ENCODE measurements at places on chromosomes 5 and 9.

DNA sequence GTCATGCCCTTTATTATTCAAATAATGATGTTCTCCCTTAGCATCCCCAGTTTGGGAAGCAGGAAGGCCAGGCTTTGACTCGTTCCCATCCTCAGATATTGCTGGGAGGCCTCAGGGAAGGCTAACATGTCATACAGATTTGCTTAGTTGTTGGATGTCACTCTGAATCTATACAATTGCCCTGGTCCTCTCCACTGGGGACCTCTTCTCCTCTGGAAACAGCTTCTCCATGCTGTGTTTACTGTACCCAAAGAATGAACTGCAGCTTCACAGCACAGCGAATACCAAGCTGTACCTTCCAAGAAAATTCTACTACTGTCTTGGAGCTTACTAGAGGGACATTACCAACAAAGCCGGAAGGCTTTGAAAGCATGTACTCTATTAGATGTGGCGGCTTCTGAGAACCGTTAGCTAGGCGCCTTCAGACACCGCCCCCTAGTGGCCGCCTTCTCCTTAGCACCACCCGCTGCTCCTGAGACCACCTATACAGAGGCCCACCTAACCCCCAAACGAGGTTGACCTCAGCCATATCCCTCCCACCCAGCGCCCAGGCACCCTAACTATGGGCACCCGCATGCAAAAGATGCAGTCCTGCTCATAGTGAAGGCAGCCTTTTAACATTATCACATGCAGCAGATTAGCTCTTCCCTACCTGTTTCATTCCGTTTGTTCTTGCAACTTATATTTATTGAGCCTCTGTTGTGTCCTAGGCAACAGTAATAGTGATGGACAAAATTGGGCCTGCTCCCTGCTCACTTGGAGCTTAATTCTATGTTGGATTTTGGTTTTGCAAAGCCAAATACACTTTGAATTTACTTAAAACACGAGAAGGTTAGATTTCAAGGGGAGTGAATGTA is 34.9 kb upstream of the FOXI1 start:
- DNase-seq: no peak

- peak; percentile 12 for DNase-seq
Observed at GRCh38 chr9:93058355-93059010, at the start of gene SUSD3. SUSD3 (plus strand) TSS chr9:93058701; CDS start chr9:93058743, 42 bp downstream.

- no peak for DNase-seq
Observed at GRCh38 chr5:94467954-94468930, 150.2 kb downstream of the KIAA0825 start.

DNA sequence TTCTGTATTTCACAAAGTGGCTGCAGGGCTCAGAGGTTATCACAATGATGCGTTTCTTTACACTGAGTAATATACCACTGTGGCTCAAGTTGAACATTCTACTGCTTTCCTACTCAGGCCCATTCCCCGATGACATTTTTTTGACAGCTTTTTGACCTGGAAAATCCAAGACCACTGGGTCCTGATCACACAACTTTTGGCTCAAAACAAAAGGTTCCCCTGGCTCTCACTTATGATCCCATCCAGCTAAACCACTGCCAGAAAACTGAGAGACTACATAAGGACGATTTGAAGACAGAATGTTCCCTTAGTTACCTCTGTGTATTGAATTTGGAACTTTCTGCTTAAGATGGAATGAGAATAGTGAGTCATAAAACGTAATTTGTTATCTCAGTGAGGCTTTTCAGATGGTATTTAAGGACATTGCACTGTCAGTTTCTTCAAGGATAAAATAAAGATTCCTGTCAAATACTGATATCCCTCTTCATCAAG is 78.0 kb upstream of the FBXL7 start:
- DNase-seq: no peak

GRCh38 chr5:60852317-60852716 is 8.2 kb upstream of the ELOVL7 start:
- DNase-seq: no peak

GRCh38 chr9:113511047-113511521 is 47.6 kb downstream of the RGS3 start:
- DNase-seq: no peak

DNA sequence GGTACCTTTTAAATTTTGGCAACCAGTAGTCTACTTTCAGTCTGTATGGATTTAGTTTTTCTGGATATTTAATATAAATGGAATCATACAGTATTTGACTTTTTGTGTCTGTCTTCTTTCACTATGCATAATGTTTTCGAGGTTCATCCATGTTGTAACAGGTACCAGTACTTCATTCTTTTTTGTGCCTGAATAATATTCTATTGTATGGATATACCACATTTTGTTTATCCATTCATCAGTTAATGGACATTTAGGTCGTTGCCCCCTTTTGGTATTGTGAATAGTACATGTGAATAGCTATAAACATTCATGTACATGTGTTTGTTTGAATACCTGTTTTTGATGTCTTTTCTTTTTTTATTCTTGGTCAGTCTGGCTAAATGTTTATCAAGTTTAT is 19.1 kb upstream of the TBCA start:
- no peak for DNase-seq

DNA sequence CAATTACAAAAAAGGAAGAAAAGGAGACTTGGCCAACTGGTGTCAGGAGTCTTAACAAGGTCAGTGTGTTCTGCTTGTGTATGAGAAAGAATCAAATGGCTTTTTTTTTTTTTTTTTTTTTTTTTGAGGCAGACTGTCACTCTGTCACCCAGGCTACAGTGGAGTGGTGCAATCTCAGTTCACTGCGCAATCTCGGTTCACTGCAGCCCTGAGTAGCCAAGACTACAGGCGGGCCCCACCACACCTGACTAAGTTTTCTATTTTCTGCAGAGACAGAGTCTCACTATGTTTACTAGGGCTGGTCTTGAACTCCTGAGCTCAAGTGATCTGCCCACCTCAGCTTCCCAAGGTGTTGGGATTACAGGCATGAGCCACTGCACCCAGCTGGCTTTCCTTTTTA is 3.1 kb upstream of the IL7R start:
- no peak for DNase-seq

DNA sequence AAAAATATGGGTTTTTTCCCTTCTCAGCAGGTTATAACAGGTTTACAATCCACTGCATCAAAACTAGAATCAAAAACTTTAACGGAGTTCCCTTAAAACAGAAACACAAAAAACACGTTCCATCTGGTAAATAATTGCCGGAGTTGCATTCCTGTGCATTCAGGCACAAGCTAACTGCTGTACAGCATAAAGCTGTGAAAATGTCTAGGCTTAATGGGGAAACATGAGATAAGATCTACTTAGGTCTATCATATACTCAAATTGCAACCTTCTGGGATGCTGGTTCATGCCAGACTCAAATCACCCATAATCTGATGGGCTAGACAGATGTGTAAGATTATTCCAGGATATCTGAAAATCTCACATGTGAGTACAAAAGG is 265.3 kb downstream of the DOCK8 start:
- no peak for DNase-seq

DNA sequence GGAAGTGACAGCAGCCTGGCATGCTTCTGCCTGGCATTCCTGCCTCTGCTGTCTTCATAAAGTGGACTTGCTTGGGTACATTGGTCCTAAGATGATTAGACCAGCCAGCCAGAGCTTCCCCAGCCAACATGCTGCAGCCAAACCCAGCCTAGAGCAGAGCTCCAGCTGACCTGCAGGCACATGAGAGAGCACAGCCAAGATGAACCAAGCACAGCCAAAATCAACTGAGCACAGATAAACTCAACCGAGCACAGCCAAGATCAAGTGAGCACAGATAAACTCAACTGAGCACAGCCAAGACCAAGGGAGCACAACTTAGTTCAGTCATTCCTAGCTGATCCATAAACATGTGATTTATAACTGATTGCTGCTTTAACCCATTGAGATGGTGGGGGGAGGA is 266.5 kb downstream of the MSX2 start:
- no peak for DNase-seq

DNA sequence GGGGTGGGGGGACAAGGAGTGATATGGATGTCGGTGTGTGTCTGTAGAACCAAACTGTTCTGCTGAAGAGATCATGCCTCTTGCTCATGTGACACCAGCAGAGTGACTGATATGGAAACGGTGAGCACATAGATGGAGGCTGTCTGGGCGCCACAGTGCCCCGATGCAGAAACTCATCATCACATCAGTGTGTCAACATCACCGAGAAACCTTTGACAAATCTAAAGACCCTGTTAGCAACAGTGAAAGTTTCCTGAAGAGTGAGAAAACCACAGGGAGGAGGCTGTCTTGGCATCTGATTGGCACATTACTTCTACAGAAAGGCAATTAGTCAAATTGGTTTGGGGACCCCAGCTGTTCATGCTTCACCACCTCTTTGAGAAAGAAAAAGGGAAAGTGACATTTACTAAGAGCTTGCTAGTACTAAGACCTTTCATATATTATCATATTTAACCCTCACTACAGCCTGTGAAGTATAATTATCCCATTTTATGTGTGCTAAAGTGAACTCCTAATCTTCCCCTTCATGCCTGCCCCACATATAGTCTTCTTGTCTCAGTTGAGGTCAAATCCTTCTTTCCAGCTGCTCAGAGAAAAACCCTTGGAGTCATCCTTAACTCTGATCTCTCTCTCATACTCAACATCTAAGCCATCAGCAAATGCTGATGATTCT is 25.6 kb downstream of the CSF2 start:
- DNase-seq: no peak

- DNase-seq: no peak
Observed at GRCh38 chr5:658103-658502, 35.0 kb downstream of the TPPP start.

All from cortex of kidney (tissue), 1 donor.